Activated CD8-positive, alpha-beta T cell treated with anti-CD3 and anti-CD28 coated beads for 36 hours (primary cell): ENCODE measurements at places on chromosomes 6 and 20. TPM values are rescaled to one million over a fixed set of nuclear protein-coding genes. Genes with fewer than 3 reads are reported as not detected.
A peak's percentile ranks its signal among the peaks of the same experiment; 100 is the strongest.

BNIP5 gene
- total RNA-seq, result not detected

GRCh38 chr6:97066056-97066455 lies 141.5 kb downstream of the KLHL32 start:
- DNase-seq, result peak; percentile 12

ENPP4 gene
- total RNA-seq, result 6.6 TPM

DNA sequence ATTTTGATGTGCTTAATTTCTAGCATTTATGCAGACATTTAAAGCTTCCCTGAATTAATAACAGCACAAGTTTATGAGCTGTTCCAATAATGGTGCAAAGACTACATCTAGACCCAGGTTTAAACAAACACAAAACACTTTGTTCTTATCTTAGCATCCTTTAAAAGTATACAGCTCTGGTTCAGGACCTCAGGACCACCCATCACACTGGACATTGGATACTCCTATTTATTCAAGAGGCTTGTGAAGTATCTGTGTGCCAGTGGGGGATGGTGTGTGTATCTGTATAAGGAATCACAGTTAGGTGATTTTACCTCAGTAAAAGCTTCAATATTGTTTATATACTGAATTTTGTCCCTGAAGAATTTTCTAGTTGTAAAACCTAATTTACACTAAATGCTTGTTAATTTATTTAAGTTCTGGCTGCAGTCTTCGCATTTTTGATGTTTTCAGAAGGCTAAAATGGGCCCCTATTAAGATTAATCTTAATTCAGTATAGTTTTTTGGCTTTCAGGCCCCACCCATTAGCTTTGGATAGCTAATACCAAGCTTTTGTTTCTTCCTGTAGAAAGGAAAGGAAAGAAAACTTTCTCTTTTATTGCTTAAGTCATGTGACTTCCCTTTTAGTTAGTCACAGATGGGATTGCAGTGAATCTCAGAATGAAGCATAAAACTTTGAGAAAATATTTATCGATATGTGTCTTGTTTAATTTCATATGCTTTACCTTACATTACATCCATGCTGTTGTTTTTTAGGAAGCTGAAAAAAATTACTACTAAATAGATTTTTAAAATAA lies 13.1 kb downstream of the LIN28B start:
- no peak for DNase-seq

SIRPD gene
- not detected for total RNA-seq

SMLR1 gene
- not detected for total RNA-seq

GRCh38 chr6:167910007-167910406 lies 83.3 kb downstream of the AFDN start:
- DNase-seq, result no peak

RAMACL gene
- total RNA-seq, result 0.45 TPM

KHDRBS2 gene
- total RNA-seq, result not detected

C6orf141 gene
- total RNA-seq, result 0.87 TPM

LY6G5C gene
- 2.3 TPM for total RNA-seq

TBC1D7 gene
- total RNA-seq, result 21.3 TPM

BTN1A1 gene
- not detected for total RNA-seq

- no peak for DNase-seq
Observed at GRCh38 chr20:63499338-63499969, 571 bp upstream of the EEF1A2 start.

SEL1L2 gene
- total RNA-seq, result not detected

DNA sequence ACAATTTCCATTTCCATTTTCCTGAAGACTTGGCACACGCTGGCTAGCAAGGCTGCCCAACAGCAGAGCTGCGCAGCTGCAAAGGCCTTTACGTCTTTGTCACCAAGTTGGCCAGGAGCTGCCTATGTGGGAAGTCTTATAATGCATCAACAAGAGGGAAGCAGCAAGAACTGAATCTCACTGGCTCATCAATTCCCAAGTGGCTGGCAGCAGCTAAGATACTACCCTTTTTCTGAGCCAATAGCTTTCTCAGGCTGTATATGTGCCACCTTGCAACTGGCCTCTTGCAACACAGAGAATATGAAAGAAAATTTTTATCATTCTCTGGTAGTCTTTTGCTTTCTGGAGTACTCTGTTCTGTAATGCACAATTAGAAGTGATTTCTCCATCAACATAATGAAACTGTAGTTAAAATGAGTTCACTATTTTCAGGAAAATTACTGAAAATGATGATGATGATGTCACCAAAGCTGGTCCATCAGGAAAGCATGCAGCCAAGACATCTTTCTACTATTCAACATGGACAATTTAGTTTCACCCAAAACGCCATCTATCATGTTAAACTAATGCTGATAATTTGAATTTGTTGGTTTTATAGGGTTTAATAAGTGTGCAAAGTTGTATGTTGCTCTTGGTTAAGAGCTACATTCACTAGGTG lies 97.3 kb upstream of the FOXA2 start:
- DNase-seq, result no peak

DNA sequence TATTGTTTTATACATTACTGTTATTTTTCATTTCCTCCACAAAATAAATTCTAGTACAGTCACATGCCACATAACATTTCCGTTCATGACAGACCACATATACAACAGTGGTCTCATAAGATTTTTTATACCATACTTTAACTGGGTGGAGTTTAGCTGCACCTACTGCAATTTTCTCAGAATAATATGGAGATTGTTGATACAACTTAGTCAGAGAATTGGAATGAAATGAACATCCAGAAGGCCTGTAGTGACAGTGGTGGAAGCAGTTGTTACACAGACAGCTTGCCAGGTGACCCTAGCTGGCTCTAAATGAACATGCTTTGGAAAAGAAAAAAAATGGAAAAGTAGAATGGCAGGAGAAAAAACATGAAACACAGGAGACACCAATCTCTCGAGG lies 183.2 kb upstream of the TCF21 start:
- DNase-seq, result no peak

- DNase-seq, result peak; percentile 6
Observed at GRCh38 chr20:33948480-33948879, 45.2 kb upstream of the RALY start.

TNF gene
- 89.2 TPM for total RNA-seq

DNA sequence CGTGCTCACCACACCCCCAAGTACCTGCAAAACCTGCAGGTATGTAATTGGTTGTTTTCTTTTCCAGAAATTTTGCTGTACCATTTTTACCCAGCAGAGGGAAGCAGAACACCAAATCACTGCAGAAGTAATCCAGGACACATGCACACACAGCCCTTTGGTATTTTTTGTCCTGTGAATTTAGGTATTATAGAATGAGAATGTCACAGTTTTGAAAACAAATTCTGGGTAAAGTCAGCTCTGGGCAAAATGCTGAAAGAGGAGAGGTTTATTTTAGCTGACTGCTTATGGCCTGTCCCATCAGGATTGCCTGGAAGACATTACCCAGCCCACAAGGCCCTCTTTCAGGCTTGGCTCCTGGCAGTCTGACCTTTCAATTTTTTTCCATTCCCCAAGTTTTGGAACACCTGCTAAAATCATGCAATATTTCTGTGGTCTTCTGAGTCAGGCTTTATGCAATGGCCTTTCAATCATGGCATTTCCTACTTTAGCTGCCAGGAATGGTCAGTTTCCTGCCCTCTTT lies 3.5 kb upstream of the EFHC1 start:
- DNase-seq, result peak; percentile 46

DNA sequence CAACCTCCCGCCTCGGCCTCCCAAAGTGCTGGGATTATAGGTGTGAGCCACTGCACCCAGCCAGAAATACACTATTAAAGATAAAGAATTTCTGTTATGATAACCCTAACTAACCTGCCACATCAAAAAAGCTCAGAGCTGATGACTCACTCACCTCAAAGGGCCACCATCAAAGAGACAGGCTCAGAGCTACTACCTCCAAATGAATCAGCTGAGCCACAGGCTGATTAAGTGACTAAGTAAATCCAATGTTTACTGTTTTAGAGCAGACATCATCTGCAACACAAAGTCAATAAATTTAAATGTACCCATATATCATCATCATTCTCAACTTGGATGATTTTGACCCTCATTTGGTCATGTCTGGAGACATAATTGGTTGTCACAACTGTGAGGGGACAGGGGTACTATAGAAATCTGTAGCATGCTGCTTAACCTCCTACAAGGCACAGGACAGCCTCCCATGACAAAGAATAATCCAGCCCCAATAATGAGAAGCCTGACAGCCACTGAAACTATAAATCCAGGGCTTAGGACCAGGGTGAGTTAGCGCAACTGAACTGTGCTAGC lies 106.5 kb downstream of the ATP9A start:
- DNase-seq, result peak; percentile 84

MYB gene
- 50.9 TPM for total RNA-seq

DNA sequence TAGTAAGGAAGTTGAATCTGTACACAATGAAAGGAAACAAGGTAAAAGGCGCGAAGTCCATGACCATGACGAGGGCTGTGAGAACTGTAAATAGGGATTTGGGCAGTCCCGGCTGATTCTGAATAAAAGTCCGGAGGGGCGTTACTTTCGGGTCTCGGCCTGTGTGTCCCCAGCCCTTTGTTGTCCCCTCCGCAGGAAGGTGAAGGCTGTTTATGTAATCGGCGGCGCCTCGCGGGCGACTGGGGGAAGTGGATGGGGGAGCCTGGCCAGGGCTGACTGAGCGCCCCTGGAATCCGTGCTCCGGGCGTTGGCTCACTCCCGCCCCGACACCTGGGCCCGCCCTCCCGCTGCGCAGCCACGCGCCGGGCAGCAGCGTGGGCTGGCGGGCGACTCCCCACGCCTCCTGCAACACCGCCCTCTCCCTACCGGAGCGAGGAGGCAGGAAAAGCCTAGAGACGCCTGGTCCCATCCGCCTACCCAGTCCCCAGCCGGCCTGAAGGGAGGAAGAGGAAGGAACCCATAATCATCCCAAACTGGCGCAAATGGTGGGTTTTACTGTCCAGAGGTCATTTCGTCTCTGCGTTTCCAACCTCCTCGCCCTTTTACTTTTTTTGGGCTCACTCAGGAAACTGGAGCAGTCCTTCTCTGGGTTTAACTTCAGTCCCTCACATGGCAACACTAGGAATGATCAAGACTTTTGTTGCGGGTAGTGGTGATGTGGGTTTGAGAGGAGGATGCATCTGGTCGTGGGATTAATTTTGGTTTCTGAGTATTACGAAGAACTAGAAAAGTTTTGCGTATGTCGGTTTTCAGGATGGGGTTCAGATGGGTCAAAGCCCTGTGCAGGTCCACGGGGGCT lies 12.1 kb downstream of the TRIM31 start:
- DNase-seq, result peak; percentile 26

TRIM31 gene
- total RNA-seq, result not detected

GRCh38 chr6:133358574-133359150 lies 117.5 kb downstream of the EYA4 start:
- no peak for DNase-seq

DNA sequence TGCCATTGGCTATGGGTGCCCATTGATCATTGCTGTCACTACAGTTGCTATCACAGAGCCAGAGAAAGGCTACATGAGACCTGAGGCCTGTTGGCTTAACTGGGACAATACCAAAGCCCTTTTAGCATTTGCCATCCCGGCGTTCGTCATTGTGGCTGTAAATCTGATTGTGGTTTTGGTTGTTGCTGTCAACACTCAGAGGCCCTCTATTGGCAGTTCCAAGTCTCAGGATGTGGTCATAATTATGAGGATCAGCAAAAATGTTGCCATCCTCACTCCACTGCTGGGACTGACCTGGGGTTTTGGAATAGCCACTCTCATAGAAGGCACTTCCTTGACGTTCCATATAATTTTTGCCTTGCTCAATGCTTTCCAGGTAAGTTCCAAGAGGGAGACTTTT lies 16.4 kb downstream of the ADGRF4 start:
- DNase-seq, result peak; percentile 58

GRCh38 chr6:43937236-43938177 lies 167.5 kb downstream of the VEGFA start:
- no peak for DNase-seq

DNA sequence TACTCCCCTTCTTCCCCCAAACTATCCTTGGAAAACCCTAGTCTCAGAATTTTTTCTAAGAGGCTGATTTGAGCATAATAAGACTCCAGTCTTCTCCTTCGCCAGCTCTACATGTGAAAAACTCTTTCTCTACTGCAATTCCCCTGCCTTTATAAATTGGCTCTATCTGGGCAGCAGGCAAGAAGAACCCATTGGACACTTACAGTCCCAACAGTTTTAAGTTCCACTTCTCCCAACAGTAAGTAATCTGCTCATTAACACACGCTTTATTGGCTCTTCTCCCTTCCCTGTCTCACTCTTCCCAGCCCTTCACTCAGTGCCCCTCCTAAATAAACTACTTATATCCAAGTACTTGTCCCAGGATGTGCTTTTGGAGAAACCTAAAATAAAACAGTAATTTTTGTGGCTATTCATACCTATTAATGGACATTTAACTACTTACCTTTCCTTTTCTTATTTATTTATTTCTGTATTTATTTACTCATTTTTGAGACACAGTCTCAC lies 11.1 kb upstream of the DDR1 start:
- no peak for DNase-seq

DNA sequence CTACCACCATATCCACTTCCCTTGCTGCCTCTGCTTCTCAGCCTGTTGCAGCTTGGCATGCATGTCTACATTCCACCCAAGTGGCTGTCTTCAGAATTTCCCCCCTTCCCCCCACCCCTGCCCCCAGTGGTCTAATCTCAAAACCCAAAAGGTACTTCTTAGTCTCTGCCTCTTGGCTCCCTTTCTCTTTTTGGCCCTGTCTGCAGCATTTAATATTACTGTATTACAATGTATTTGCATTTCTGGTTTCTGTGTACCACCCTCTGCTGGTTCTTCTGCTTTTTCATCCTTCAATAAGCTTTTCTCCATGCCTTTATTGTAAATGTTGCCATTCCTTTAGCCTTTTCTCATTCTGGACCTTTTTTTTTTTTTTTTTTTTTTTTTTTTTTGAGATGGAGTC lies 43.0 kb downstream of the RPRD1B start:
- DNase-seq, result no peak

GRCh38 chr20:11850901-11851300 lies 66.8 kb upstream of the BTBD3 start:
- DNase-seq, result no peak

DNA sequence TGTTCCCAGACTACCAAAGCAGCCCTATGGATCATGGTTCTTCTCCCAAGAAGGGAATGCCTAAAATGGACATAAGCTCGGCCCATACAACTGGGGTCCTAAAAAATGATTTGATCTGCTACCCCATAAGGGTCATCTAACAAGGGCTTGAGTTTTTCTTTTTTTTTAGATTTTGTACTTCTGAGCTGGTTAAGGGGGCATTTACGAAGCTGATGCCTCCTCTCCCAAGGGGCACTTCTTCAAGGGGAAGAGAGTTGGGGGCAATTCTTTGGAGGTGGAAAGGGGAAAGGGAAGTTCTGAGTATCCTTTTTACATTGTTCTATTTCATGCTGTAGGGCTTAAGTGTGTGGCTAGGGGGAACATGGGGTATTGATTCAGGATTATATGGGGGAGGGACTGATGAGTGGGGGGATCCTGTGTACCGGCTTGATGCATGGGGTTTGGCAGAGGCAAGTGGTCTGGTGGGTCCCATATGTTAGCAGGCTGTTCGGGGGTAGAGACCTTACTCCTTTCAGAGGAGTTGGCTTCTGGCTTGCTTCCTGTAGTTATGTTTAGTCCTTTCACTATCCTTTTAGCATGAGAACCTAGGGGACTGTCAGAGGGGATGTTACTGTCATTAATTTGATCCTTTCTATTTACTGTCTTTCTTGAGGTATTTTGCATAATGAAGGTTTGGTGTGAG lies 8.1 kb upstream of the ZNFX1 start:
- DNase-seq, result no peak

- no peak for DNase-seq
Observed at GRCh38 chr20:50743087-50743486, 11.7 kb downstream of the PARD6B start.

- DNase-seq, result no peak
Observed at GRCh38 chr6:1363729-1364572, 25.4 kb upstream of the FOXF2 start.
